ENCODE measurements at places on chromosomes 5 and 9. TPM values are rescaled to one million over a fixed set of nuclear protein-coding genes. Genes with fewer than 3 reads are reported as not detected.
A peak's percentile ranks its signal among the peaks of the same experiment; 100 is the strongest.

The GZMA gene
- not detected for total RNA-seq

DNA sequence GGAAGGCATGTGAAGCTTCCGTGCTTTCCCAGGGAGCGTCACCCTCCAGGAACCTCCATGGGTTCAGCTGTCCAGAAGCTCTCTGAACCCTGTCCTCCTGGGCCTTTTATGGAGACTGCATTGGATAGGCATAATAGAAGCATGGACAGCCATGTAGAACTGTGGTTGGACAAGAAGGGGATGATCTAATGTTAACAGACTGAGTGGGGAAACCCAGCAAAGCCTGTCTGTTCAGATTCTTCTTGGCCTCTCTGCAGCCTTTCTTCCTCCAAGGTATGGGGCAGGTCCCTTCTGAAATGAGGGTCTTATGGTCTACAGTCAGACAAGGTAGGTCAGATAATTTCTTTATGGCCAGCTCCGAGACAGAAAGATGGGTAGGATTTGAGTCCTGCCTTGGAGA is 59.1 kb upstream of the CTNNA1 start:
- no peak overlapping the region for H3K27ac ChIP-seq
- no peaks in the 10 kb centered on the region for H3K36me3 ChIP-seq
- no peaks in the 10 kb centered on the region for H3K4me1 ChIP-seq
- H3K4me3 ChIP-seq = no peak overlapping the region
- DNase-seq = no peak

- no peak overlapping the region for H3K4me3 ChIP-seq
- H3K4me1 ChIP-seq = no peaks in the 10 kb centered on the region
- H3K27ac ChIP-seq = no peak overlapping the region
- H3K36me3 ChIP-seq = no peaks in the 10 kb centered on the region
- no peaks in the 10 kb centered on the region for H3K27me3 ChIP-seq
- no peak for DNase-seq
Measured at GRCh38 chr9:69809304-69809863, 11.2 kb upstream of the CFAP95 start.

DNA sequence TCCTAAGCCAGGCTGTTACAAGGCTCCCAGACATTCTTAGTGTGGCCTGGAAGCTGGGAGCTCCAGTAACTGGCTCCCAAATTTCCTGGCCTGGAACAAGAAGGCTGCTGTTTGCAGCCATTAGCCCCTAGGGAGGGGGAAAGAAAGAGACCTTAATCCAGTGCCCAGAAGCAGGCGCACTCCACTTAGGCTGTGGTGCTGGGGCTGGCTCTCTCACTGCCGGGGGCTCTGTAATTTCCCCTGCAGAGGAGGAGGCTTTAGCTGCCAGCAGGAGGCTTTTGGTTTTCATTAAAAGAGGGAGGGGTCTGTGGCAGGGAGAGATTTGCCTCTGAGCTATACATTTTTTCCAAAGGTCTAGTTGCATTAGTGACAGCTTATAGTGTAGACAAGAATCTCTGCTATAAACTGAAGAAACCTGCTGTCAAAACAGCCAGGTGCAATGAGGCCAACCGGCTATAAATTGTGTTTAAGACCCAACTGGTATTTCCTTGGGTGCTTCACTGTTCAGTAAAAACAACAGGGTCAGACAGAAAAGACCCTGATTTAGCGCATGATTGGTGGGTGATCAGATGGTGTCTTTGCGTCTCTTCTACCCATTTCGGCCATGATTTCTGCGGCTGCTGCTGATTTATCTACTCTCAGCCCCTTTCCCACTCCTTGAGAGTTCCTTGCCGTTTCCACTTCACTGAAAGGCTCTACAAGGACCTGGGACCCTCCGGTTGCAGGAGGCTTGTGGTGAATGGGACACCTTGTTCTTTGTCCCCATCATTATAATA is 254.6 kb downstream of the AOPEP start:
- H3K4me1 ChIP-seq = no peaks in the 10 kb centered on the region
- DNase-seq = no peak
- no peaks in the 10 kb centered on the region for H3K27me3 ChIP-seq
- H3K36me3 ChIP-seq = no peaks in the 10 kb centered on the region

DNA sequence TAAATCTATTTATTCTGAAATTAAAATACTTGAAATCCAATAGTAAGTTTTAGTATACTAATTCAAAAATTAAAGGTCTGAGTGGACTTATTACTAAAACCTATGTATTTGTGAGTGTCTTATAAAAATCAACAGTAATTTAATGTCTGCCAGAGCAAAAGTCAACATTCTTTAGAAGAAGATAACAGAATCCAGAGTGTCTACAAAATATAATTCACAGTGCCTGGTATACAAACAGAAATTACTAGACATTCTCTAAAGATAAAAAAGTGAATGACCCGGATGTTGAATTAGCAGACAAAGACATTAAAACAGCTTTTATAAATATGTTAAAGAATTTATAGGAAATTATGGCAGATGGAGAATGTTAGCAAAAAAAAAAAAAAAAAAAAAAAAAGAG is 22.4 kb upstream of the IRX4 start:
- no peak for DNase-seq
- no peak overlapping the region for H3K4me3 ChIP-seq
- H3K36me3 ChIP-seq = no peaks in the 10 kb centered on the region
- H3K27ac ChIP-seq = no peak overlapping the region
- H3K4me1 ChIP-seq = no peaks in the 10 kb centered on the region

The SPARC gene
- 76.0 TPM for total RNA-seq

The PGM5 gene
- 6.9 TPM for total RNA-seq

DNA sequence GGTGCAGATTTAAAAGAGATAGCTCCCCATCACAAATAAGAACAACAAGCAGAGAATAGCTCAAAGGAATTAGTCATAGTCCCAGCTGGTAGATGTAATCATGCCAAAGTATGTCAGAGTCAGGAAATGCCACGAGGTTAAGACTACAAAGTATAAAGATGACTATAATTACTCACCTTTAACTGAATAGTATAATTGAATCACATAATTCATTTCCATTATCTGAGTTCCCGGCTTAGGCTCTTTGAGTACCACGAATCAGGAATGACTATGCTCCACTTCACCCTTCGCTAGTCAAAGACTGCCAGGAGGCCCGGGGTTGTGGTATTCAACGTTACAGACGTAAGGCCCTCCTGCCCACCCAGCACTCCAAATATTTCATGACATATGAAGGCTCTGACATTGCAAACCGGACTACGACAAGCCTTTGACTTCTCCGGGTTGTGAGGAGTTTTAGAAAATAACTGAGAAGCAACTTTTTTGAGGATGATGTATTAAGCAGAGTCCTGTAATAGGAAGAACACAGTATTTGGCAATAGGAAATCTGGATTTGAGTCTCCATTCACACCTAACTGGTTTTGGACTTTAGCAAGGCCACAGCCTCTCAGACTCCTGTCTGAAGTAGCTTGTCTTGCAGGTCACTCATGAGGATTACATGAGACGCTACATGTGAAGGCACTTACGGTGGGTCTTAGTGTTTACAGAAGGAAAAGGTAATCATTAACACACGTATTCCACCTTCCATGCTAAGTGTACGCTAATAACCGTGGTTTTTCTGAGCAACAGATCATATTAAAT is 64.6 kb downstream of the ENC1 start:
- no peaks in the 10 kb centered on the region for H3K27me3 ChIP-seq
- H3K4me3 ChIP-seq = no peak overlapping the region
- H3K4me1 ChIP-seq = peaks cover 18% of the 10 kb centered on the region
- DNase-seq = no peak
- no peak overlapping the region for H3K27ac ChIP-seq
- no peaks in the 10 kb centered on the region for H3K36me3 ChIP-seq

- no peaks in the 10 kb centered on the region for H3K27me3 ChIP-seq
- H3K4me1 ChIP-seq = peaks cover 29% of the 10 kb centered on the region
- no peaks in the 10 kb centered on the region for H3K36me3 ChIP-seq
- no peak for DNase-seq
Measured at GRCh38 chr9:34994260-34994899, 4.8 kb downstream of the DNAJB5 start.

The C9 gene
- not detected for total RNA-seq

DNA sequence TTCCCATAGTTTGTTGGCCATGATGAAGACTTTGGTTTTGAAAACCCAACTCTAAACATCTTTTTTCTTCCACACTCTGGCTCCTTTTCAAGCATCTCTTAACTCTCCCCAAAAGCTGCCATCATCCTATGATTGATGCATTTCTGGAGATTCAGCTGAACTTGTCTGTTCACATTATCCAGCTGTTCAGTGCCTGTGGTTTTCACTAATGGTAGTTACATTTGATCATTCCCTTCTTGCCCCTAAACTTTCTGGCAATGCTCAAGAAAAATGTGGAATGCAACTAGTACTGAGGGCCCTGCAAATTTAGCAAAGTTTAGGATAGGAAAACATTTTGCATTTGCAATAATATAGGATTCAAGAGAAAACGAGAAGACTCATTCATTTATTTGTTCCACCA is 267.5 kb downstream of the ENC1 start:
- no peak overlapping the region for H3K27ac ChIP-seq
- no peaks in the 10 kb centered on the region for H3K27me3 ChIP-seq
- DNase-seq = no peak
- no peak overlapping the region for H3K4me3 ChIP-seq
- no peaks in the 10 kb centered on the region for H3K4me1 ChIP-seq
- no peaks in the 10 kb centered on the region for H3K36me3 ChIP-seq

The ACSL6 gene
- total RNA-seq = 2.1 TPM

- no peaks in the 10 kb centered on the region for H3K36me3 ChIP-seq
- H3K27me3 ChIP-seq = no peaks in the 10 kb centered on the region
- H3K4me3 ChIP-seq = no peak overlapping the region
- H3K4me1 ChIP-seq = no peaks in the 10 kb centered on the region
Measured at GRCh38 chr5:40414922-40415321, 264.8 kb upstream of the PTGER4 start.

DNA sequence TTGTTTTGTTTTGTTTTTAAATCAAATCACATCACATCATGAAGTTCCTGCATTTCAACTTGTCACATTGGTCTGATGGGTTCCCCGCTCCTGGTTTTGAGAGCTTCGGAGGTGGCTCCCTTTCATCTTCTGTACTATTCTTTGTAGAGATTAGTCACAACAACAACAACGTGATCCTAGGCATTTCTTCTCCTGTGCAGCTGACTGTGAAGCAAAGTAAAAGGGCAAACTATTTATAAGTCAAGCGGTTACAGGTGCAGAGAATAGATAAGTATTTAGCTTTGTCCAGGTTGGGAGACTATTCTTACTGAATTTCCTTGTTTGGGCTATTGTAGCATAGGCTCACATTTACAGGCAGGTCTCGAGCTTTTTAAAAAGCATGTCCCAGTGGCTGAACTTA is 197.7 kb upstream of the CDKN2B start:
- no peak overlapping the region for H3K27ac ChIP-seq
- no peak for DNase-seq
- no peaks in the 10 kb centered on the region for H3K4me1 ChIP-seq
- H3K36me3 ChIP-seq = no peaks in the 10 kb centered on the region
- no peak overlapping the region for H3K4me3 ChIP-seq
- H3K27me3 ChIP-seq = no peaks in the 10 kb centered on the region

DNA sequence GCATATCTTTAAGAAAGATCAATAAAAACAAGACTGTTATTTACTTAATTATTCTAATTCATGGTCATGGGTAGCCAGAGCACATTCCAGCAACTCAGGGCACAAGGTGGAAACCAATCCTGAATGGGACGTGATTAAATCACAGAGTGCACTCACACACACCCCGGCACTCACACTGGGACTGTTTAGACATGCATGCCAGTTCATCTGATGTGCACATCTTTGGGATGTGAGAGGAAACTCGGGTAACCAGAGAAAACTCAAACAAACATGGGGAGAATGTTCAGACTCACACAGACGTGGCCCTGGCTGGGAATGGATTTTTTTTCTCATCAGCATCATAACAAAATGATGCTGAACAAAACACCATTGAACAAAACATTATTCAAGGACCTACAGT is 29.4 kb downstream of the SMAD5 start:
- no peak overlapping the region for H3K27ac ChIP-seq
- DNase-seq = no peak
- no peaks in the 10 kb centered on the region for H3K27me3 ChIP-seq

GRCh38 chr9:99796231-99796630 is 25.5 kb upstream of the NR4A3 start:
- no peaks in the 10 kb centered on the region for H3K36me3 ChIP-seq
- no peak overlapping the region for H3K4me3 ChIP-seq
- H3K27me3 ChIP-seq = no peaks in the 10 kb centered on the region
- H3K27ac ChIP-seq = no peak overlapping the region
- no peak for DNase-seq

The TMEM171 gene
- total RNA-seq = 1.8 TPM

- H3K4me1 ChIP-seq = no peaks in the 10 kb centered on the region
- no peak overlapping the region for H3K27ac ChIP-seq
- no peaks in the 10 kb centered on the region for H3K27me3 ChIP-seq
- no peak overlapping the region for H3K4me3 ChIP-seq
- DNase-seq = no peak
- H3K36me3 ChIP-seq = no peaks in the 10 kb centered on the region
Measured at GRCh38 chr5:175900157-175900556, 28.8 kb downstream of the CPLX2 start.

DNA sequence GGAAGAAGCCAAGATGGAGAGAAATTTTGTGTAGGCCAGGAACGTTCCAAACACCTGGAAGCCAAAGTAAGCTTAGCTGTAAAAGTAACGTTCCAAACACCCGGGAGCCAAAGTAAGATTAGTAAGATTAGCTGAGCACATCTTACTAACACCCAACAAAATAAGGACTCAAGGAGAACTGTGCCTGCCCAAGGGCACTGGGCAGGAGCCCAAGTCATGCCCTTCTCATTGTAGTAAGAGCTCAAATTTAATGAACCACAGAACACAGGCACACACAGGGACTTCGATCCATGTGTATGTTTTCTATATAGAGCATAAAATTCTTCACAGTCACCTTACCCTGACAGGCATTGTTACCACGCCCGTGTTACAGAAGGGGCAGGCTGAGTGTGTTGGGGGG is 36.1 kb upstream of the NXNL2 start:
- H3K36me3 ChIP-seq = no peaks in the 10 kb centered on the region
- H3K4me1 ChIP-seq = no peaks in the 10 kb centered on the region
- no peak for DNase-seq
- H3K27me3 ChIP-seq = no peaks in the 10 kb centered on the region
- no peak overlapping the region for H3K27ac ChIP-seq
- no peak overlapping the region for H3K4me3 ChIP-seq

DNA sequence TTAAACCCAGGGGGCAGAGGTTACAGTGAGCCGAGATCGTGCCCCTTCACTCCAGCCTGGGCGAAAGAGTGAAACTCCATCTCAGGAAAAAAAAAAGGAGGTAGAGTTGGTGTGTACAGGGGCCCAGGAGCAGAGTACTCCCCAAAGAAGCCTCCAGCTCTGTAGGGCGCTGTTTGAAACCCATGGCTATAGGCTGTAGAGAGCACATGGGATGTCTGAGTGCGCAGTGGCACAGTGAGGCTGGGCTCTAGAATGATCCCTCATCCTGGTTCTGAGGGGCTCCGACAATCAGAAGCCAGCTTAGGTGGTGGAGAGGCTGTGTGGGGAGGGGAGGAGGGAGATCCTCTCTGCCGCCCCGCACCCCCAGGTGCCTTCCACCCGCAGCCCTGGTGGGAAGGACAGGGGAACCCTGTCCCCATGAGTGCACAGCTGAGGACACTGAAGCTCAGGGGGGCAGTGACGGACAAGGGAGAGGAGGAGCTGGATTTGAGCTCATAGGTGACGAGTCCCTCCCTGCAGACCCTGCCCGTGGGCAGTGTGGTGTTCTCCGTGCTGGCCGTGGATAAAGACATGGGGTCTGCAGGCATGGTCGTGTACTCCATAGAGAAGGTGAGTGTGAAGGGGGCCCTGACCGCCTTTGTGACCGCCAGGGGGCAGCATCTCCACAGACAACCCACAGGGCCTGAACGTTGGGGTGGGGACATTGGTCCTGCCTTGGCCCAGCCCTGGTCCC is 24.6 kb downstream of the CDHR2 start:
- peak; percentile 63 for DNase-seq
- no peaks in the 10 kb centered on the region for H3K36me3 ChIP-seq
- no peak overlapping the region for H3K4me3 ChIP-seq
- H3K27ac ChIP-seq = no peak overlapping the region
- no peaks in the 10 kb centered on the region for H3K27me3 ChIP-seq
- H3K4me1 ChIP-seq = no peaks in the 10 kb centered on the region

GRCh38 chr5:20230010-20230409 is 242.0 kb upstream of the CDH18 start:
- no peaks in the 10 kb centered on the region for H3K4me1 ChIP-seq
- no peaks in the 10 kb centered on the region for H3K27me3 ChIP-seq

Data from body of pancreas (tissue), 4 donors.